ENCODE measurements at places on chromosomes 5 and 9.

DNA sequence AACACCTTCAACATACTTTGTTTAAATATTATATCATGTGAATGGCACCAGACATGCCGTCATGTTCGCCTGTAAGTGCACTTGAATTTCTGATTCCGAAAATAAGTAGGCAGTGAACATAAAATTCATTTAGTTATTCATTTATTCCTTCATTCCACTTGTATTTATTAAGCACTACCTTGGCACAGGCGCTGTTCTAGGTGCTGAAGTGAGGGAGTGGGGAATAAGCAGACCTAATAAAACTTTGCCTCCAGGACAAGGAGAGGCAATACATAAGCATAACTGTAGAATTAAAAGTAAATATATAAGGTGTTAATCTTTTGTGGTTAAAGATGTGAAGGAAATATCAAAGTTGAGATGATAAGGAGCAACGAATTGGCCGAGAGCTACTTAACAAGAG lies 297.4 kb downstream of the TENT4A start:
- DNase-seq: no peak

- no peak for DNase-seq
Observed at GRCh38 chr9:113963017-113963620, 87.0 kb downstream of the ZNF618 start.

DNA sequence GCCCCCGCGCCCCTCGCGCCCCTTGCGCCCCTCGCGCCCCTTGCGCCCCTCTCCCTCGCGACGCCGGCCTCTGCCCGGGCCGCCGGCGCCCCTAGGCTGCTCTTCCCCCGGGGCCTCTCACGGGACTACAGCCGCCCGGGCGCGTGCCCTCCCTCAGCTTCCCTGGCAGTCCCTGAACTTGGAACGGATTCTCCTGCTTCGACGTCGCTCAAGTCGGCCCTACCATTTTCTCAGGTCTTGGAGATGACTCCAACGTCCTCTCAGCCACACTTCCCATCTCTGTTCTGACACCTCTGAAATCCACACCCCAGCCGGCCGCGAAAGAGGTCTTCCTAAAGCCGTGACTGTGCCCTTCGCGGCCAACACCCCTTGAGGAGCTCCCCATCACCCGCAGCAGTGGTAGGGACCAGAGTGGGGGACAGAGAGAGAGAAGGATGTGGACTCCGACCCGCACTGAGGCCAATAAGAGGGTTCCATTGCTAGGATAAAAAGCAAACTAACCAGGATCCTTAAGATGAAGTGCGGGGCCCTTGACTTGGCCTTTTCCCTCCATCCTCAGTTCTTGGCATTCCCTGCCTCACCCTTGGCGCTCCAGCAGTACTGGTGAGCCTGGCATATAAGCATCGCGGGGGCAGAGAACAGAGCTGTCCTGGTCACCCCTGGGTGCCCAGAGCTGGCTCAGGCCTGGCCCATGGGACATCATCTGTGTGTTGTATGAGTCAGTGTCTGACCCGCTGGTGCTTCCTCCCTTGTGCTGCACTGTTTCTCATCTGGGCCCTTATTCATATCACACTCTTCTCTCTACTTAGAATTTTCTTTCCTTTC lies 38.6 kb upstream of the GARNL3 start:
- no peak for DNase-seq

DNA sequence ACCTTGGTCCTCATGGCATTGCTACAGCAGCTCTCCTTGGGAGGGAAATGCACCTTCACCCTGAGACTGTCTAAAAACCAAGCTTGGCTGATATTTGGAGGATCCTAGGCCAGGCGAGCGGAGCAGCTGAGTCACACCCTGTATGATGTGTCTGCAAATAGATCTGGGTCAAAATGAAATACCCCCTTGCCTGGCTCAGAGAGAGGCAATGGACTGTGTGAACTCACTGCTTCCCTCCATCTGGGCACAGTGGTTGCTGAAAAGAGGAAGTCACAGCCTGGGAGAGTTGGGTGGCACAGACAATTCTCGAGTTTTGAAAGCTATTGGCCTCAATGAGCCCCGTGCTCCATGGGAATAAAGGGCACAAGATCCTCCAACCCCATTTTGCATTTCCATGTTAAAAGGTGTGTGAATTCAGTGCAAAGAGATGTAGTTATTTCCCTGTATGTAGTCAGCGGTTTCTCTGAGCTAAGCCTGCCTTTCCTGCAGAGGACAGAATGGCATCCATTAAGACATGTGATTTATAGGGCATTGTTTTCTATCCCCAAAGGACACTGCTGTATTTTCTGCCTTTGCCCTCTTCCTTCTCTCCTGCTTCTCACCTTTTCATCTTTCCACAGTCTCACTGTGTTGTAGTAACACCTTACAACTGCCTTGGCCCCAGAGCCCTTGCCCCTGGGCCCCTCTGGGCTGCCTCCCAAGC lies 177.2 kb downstream of the GADD45G start:
- DNase-seq: peak; percentile 28

DNA sequence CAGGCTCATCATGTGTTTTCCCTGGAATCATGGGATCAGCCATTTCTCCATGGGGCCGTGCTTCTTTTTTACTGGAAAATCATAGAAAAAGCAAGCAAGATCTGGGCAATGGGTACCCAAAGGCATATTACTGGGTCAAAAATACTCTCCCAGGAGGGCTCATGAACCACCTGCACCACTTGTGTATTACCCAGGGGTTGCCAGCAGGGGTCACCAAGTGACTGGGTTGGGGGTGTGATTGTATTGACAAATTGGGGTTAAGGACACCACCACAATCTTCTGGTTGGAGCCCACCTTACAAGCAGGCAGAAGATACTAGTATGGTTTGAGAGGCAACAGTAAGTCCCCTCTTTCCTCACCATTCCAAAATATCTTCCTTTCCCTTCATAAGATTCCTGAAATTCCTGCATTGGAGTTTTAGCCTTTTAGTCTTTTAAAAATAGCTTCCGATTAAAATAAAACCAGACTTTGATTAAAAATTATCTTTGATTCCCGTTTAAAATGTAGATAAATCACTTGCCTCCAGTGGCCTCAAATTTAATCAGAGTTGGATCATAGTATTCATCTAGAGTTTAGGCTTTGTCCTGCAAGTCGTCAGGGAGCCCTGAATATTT lies 603.3 kb downstream of the KIF4B start:
- peak; percentile 62 for DNase-seq

DNA sequence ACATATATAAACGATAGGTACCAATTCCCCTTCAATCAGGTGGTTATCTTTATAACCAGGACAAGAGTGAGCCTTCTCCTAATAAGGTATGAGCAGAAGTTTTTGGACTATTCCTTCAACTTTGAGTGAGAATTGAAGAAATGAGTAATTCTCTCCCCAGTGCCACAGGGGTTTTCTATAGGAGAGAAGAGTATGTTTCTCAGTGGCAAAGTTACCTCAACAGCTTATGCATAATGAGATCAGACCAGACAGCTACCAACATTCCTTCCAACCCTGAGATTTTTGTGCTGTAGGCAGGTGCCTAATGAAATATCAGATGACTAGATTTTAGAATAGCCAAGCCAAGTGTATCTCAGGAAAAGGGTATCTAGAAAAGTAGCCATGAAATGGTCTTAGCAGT lies 40.9 kb downstream of the ABLIM3 start:
- DNase-seq: no peak

DNA sequence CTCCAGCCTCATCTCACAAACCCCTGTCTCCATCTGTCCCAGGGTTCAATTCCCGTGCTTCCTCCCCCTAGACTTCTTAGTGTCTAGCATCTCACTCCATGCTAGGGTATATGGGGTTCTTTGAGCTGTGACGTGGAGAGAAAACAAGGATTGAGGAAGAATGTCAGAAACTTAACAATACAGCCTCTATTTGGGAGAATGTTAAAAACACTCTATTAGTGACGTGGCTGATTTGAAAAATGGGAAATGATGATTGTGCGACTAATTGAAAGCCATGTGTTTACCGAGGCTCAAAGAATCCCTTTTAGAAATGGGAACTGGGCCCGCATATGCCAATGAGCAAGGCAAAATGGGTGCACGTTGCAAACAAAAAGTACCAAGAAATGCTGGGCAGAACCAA lies 72.7 kb upstream of the TBC1D2 start:
- DNase-seq: no peak

- DNase-seq: no peak
Observed at GRCh38 chr9:83242066-83242465, 179.1 kb upstream of the RASEF start.

DNA sequence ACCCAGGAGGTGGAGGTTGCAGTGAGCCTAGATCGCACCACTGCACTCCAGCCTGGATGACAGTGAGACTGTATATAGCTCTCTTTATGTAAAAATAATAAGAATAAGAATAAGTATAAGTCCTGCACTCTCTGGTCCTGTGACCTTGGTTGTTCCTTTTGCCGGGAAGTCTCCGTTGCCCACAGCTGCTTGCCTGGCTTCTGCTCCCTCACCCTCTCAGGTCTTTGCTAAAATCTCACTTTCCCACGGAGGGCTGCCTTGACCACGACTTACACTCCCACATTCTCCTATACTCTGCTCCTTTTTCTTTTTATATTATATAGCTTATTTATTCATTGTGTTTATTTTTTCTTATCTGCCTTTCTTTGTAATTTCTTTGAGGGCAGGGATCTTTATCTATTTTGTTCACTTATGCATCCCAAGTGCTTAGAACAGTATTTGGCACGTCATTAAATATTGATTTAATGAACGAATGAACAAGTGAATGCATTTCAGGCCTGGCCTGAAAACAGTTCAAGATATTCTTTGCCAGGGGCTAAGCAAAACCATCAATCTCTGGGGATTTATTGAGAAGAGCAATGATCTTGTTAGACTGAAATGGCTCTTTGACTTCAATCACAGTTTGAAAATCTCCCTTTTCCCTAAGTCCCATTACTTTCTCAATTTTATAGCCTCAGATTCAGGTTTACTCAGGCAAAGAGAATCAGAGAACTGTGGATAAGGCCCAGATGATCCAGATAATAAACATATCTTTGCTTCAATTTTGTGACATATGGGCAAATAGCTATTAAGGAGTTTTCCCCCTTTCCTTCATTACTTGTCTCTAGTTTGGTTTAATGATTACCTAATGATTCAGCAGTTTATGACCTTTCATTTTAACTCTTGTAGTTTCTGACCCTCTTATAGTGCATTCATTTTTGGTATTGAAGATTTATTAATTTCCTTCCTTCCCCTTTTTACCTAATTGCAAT lies 60.8 kb upstream of the TMC1 start:
- DNase-seq: no peak

GRCh38 chr9:79382458-79382857 lies 189.3 kb upstream of the TLE4 start:
- DNase-seq: no peak

GRCh38 chr5:61319388-61320146 lies 12.5 kb upstream of the ZSWIM6 start:
- no peak for DNase-seq

GRCh38 chr5:148732692-148733091 lies 78.4 kb upstream of the HTR4 start:
- DNase-seq: no peak

DNA sequence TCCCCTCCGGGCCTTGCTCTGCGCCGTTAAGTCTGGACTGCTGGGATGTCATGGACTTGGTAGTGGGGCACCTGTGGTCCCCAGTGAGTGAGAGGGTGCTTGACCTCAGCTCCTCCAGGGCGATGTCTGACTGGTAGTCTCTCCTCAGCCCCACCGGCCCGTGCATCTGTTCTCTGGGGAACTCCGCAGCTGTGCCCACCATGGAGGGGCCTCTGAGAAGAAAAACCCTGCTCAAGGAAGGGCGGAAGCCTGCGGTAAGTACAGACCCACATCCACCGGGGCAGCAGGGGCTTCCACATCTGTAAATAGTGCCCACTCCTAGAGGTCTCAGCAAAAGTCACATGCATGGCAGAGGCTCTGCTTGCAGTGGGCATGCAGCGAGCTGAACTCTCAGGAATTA lies 52.6 kb upstream of the GARNL3 start:
- no peak for DNase-seq

- DNase-seq: no peak
Observed at GRCh38 chr5:154829589-154830218, 20.7 kb downstream of the FAXDC2 start.

DNA sequence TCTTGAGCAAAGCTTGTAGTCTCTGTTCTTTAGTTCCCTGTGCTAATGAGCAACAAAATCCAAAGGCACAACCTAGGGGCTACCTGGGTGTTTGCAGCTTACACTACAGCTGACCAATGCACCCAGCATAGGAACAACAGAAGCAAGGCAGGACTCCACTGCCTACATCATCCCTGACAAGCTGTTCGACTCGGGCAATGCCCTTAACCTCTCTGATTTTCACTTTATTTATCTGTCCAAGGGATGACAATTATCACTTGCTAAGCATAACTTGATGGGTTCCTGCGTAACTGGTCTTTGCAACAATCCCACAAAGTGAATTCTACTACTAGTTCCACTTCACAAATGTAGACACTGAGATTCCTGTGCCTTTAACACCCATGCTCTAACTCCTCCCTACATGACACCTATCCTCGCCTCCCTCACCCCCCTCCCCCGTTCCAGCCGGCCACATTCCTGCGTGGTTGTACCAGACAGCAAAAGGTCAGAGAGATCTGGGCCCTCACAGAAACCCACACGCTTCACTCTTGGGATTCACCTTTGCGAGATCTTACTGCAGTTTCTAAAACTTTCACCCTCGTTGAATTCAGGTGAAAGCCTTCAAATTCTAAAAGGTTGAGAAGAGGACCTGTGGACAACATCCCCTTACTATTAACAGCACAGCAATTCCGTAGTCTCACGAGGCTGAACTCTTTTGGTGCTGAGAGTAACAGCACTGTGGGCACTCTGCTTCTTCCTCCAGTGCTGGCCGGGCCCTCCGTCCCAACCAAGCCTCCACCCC lies 995 bp downstream of the IPPK start:
- peak; percentile 59 for DNase-seq

- no peak for DNase-seq
Observed at GRCh38 chr9:124558777-124559470, 51.7 kb upstream of the NR5A1 start.

DNA sequence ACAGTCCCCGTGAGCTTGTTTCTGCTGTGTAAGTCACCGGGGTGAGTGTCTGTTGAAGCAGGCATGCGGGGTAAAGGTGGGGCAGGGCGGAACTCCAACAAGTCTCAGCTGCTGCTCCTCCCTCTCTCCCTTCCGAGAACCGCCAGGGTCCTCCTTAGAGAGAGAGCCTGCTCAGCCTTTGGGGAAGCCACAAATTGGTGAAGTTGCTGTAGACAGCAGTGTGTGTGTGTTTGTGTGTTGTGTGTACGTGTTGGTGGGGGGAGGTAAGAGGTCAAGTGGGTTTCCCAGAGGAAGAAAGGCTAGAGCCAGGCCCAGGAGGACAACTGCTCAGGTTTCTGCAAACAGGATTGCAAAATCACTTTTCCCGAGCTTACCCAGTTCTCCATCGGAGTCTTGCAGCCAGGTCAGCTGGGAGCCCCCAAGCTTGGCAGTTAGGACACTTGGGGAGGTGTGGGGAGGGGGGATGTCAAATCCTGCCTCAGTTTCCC lies 38.9 kb upstream of the DAB2IP start:
- DNase-seq: no peak

GRCh38 chr9:131396626-131397025 lies 2.7 kb downstream of the PRRC2B start:
- DNase-seq: no peak

DNA sequence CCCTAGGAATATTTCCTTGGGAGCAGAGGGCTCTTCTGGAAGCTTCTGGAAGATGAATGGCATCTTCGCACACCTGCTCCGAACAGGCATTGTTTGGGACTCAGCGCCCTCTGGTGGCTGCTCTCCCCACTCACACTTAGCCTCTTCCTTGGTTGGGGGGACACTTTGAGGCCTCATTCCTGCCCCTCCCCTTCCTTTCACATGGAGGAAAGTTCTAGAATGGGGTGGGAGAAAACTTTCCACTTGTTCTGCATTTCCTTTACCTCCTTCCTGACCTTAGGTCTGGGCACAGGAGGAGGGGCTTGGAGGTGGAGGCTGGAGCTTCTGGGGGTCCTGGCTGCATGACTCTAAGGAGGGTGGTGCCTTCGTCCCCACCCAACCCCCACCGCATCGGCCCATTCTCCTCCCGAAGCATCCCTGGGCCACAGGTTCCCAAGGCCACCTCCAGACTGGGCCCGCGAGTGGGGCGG lies 19.3 kb upstream of the SMIM32 start:
- DNase-seq: peak; percentile 62

Measured in stimulated activated CD4-positive, alpha-beta T cell treated with anti-CD3 and anti-CD28 coated beads, Interleukin-2, amount 100 ng/mL, for 24 hours (primary cell).